ENCODE measurements at places on chromosomes 6 and 20. TPM values are rescaled to one million over a fixed set of nuclear protein-coding genes. Genes with fewer than 3 reads are reported as not detected.

Gene BFSP1
- 2.0 TPM for total RNA-seq

DNA sequence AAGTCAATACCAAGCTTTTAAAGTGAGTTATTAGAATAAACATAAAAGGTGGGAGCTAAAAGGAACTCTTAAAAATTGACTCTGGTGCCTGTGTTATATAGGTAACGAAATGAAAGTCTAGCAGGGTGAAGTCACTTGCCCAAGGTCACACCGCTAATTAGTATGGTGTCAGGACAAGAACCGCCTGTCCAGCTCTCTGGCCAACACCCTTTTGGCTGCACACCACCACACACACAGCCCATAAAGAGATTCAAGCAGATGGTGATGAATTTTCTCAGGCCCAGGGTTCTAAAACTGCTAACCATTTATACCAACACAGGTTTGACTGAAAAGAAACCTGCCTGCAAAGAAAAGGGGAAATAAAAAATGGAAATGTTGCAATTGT, 20.2 kb downstream of the GFOD1 start:
- no peaks in the 10 kb centered on the region for H3K36me3 ChIP-seq
- H3K4me1 ChIP-seq, result peaks cover 4% of the 10 kb centered on the region
- no peak for DNase-seq
- no peak overlapping the region for H3K4me3 ChIP-seq
- H3K27ac ChIP-seq, result no peak overlapping the region
- H3K27me3 ChIP-seq, result no peaks in the 10 kb centered on the region

- no peak for DNase-seq
- H3K27me3 ChIP-seq, result no peaks in the 10 kb centered on the region
- H3K4me3 ChIP-seq, result no peak overlapping the region
- H3K4me1 ChIP-seq, result peaks cover 18% of the 10 kb centered on the region
- H3K36me3 ChIP-seq, result no peaks in the 10 kb centered on the region
These were observed 116.9 kb downstream of the SLX4IP start for GRCh38 chr20:10551732-10552724.

GRCh38 chr6:6918216-6918983, 189.4 kb upstream of the RREB1 start:
- no peak for DNase-seq
- H3K27ac ChIP-seq, result no peak overlapping the region
- H3K36me3 ChIP-seq, result no peaks in the 10 kb centered on the region
- no peak overlapping the region for H3K4me3 ChIP-seq
- H3K27me3 ChIP-seq, result no peaks in the 10 kb centered on the region

DNA sequence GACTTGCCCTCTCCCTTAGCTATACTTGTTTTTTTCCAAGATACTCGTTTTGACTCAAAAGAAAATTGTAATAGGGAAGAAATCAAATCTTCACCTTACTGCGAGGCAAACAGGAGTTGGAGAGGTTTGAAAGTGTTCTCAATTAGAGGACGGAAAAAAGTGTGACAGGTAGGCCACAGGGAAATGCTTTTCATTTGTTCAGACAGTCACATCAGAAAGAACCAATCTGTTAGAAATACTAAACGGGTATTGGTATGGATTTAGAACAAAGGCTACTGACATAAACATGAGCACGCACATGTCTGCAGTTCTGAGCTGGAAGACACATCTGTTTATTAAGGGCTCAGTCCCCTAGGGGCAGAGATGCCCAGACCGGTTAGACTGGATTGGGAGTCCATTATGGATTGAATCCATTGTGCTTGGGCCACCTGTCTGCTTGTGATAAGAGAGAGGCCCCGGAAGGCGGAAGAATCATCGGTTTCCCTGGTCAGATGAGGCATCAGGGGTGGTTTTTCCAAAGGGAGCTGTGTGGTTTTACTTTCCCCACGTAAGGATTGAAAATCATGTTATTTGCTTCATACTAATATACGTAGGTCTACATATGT, 220.9 kb upstream of the MYLIP start:
- H3K4me3 ChIP-seq, result no peak overlapping the region
- H3K4me1 ChIP-seq, result peaks cover 15% of the 10 kb centered on the region
- no peaks in the 10 kb centered on the region for H3K27me3 ChIP-seq
- H3K36me3 ChIP-seq, result no peaks in the 10 kb centered on the region
- peak overlapping the region; percentile 64 for H3K27ac ChIP-seq
- peak; percentile 66 for DNase-seq

Gene RBM24
- total RNA-seq, result 2.3 TPM

Gene WFDC5
- total RNA-seq, result not detected

Gene MICA
- 32.6 TPM for total RNA-seq

GRCh38 chr6:90253631-90254030, 43.0 kb downstream of the BACH2 start:
- H3K36me3 ChIP-seq, result no peaks in the 10 kb centered on the region
- no peak overlapping the region for H3K4me3 ChIP-seq
- no peaks in the 10 kb centered on the region for H3K4me1 ChIP-seq
- no peak for DNase-seq
- H3K27me3 ChIP-seq, result no peaks in the 10 kb centered on the region

DNA sequence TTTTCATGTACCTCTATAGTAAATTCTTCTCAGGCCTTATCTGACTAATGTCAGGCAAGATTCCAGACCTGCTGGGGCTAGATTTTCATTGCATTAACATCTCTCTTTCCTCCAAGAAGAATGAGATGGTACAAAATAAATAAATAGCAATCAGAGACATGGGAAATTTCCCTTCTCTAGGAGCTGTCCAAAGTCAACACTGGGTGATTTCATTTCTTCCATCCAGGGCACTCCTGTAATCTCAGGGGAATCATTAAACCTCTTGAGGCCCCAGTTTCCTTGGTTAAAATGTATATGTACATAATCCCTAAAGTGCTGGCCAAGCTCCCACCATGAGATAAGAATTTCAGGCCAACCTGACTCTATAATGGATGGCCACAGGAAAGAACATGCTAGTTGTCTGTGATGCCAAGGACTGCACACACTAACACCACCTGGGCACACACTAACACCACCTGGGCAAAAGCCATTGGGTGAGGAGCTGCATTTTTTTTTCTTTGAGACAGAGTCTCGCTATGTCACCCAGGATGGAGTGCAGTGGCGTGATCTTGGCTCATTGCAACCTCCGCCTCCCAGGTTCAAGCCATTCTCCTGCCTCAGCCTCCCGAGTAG, 912 bp downstream of the IL17F start:
- H3K4me1 ChIP-seq, result no peaks in the 10 kb centered on the region
- H3K4me3 ChIP-seq, result no peak overlapping the region
- peak; percentile 17 for DNase-seq
- no peaks in the 10 kb centered on the region for H3K36me3 ChIP-seq

Gene ENPP5
- total RNA-seq, result 11.5 TPM

GRCh38 chr20:23086056-23086566, at the start of gene CD93:
TSS of gene CD93 (minus strand) at chr20:23086324. CDS start at chr20:23086192, 132 bp downstream.
- no peaks in the 10 kb centered on the region for H3K4me1 ChIP-seq
- H3K4me3 ChIP-seq, result no peak within 1 kb of the TSS

DNA sequence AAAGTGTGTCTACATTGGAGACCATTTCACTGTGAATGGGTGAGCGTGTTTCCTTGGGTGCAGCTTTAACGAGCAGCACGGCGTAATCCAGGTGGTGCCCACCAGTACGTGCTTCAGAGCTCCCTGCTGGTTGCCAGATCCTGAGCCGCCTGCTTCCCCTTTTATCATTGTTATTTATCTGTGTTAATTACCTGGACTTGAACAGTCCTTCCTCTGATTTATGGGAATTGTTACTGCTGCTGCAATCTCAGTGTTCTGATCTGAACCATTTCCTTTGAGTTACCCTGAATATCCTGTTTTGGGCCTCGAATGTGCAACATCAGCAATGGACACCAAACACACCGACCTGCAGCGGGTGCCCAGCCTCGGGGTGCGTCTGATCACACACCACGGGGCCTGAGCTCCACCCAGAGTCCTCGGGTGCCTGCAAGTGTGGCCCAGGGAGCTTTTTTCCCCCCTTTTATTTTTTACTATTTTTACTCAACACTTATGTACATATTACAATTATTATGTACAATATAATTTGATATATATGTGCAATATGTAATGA, 81.3 kb downstream of the RPP40 start:
- no peaks in the 10 kb centered on the region for H3K36me3 ChIP-seq
- H3K27me3 ChIP-seq, result no peaks in the 10 kb centered on the region
- H3K4me3 ChIP-seq, result no peak overlapping the region
- DNase-seq, result no peak

Measured in hepatocyte (in vitro differentiated cells).